ENCODE measurements at places on chromosomes 5 and 9.

DNA sequence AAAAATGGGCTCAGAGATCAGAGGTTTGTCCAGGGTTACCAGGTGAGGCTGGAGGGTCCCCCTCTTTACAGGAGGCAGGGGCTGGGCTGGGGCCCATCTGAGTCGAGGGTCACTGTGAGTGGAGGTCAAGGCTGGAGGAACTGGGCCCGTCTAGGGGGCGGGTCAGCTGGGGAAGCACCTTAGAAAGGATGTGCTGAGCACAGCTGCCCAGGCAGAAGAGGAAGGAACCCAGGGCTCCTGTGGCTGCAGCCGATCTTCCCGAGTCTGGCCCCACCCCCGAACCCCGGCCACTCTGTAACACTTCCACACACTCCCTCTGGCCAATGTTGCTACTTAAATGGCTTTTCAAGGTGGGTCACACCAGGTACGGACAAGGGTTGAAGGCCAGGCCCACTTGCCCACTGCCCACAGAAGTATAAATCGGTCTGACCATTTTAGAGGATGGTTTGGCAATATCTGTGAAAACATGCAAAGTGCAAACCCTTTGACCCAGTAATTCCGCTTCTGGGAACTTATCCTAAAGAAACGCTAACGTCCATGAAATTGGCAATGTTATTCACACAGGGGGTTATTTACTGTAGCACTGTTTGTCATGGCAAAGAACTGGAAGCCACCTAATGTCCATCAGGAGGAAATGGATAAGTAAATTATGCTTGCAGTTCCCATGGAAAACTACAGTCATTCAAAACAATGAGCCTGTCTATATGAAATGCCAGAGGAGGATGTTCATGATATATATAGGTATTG lies 30.5 kb upstream of the EEIG1 start:
- no peak for DNase-seq

GRCh38 chr5:122653087-122654017 lies 121.5 kb upstream of the SNX2 start:
- DNase-seq: peak; percentile 15

DNA sequence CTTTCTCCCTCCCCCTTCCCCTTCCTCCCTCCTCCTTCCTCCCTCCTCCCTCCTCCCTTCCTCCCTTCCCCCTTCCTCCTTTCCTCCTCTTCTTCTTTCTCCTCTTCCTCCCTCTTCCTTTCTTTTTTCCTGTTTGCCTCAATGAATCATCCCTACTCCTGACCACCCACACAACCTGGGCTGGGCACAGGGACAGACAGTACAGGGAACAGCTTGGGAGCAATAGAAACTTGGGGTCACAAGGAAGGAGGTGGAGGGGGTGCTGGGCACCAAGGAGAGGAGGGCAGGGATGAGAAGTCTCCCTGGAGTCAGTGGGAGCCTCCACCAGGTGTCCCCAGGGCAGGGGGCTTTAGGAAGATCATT lies 5.0 kb downstream of the TTC16 start:
- DNase-seq: no peak

DNA sequence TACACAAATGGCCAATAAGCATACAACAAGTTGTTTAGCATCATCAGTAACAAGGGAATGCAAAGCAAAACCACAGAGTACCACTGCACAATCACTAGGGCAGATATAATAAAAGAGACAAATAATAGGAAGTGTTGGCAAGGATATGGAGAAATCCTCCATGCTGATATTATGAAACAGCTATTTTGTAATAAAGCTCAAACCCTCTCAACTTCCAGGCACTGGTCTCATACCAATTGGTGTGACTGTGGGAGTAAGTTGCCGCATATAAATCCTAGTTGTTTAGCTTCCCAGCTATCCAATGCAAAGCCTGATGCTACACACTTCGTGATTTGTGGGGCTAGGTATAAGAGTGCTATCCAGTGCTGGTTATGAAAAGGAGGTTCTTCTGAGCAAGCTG lies 88.6 kb downstream of the SMIM23 start:
- peak; percentile 99 for DNase-seq

DNA sequence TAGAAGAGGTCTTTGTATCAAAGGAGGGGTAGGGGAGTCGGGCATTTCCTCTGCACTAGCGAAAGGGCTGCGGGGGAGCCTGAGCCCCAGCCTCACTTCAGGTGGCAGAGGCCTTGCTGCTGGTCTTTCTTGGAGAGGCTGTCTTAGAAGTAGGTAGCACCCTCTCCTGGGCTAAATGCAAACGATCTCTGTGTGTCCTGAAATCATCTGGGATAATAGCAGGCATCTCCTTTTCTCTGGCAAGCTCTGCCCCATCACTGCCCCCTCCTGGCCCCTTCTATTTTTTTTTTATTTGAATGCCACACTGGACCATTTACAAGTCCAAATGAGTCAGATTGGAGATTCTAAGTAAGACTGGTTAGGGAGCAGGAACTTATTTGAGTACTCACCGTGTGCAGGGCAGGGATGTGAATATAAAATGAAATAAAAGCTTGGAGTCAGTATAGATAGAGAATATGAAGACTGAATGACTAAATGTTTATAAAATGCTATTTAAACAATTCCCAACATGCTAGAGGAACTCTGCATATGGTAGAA lies 137.1 kb downstream of the FGF1 start:
- DNase-seq: peak; percentile 96

DNA sequence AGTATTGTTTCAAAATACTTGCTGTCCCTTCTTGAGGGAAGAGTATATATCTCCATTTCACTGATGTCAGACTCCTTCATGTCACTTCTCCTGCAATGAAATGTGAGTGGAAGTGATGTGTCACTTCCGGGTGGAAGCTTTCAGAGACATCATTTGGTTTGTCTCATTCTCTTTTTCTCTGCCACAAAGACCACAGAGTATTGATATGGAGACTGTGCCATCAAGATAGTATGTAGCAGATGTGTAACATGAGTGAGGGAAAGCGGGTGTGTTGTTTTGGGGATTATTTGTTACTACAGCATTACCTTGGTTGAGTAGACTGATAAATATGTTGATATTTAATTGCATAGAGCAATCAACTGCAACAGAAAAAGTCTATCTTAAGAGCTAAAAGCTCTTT lies 169.8 kb downstream of the FBXL7 start:
- DNase-seq: no peak

DNA sequence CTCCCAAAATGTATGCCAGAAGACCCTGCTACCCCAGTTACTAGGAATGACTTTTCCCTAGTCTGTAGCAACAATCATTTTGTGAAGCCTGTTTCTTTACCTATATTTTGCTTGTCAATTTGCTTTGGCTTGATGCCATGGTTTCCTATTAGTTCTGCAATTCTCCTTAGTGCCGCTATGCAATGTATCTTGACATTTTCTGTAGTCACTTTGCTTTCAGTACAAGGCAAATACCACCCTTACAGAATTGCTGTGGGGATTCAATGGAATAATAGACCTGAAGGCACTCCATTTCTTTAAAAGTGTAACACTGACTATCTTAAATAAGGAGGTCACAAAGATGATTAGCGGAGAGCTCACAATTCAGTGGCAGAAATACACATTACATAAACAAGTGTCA lies 291.1 kb downstream of the NR2F1-AS1 start:
- DNase-seq: no peak

GRCh38 chr5:148788636-148789035 lies 37.8 kb upstream of the ADRB2 start:
- no peak for DNase-seq

- DNase-seq: no peak
Observed at GRCh38 chr9:84838879-84839278, 169.3 kb downstream of the NTRK2 start.

DNA sequence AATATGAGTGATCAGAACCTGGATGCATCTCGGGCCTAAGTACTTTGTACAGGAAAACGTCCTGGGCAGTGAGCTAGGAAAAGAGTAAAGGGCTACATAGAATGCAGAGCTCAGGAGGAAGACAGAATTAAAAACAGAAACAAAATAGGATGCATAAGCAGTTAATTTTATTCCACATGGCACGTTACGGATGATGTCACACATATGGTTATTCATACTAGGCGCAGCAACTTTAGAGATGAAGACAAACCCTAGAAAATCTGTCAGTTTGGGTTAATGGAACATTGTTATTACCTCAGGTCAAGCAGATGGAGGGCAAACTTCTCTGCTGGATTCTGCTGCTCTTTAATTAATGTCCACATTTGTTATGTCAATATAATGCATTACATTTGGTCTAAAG lies 445.4 kb downstream of the ANXA1 start:
- DNase-seq: no peak

DNA sequence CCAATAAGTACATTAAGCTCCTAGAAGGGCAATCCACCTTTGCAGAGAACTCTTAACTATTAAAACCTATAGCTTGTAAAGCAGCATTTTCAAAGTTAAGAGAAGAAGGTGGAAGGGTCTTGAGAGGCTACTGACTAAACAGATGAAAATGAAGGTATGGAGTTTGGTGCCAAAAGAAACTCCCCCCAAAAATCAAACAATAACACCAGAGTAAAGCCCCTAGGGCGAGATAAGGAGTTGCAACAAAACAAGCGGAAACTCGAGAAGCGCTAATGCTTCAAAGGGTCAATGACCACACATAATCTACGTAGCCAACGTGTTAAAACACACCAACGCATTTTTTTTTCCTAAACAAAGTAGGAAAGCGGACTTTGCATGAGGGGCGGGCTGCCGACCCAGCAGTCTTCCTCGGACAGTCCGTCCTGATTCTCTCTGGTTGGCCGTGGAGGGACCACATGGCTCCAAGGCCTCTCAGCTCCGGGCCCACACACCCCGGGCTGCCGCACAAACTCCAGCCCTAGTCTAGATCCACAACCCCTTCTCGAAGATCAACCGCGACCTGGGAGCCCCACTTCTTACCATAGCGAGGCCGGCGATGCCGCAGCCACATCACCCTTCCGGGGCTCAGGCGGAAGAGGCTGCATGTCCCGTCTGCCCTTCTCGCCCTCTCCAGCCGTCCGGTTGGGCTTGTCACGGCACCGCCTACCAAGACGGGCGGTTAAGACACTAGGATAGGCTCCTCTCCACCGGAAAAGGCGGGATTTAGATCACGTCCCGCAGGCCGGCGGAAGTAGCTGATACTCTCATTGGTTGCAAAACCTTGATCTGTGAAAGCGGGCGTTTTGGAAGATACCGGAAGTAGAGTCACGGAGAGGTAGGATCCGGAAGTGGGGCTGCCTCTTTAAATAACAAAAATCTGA lies at the start of the genes TMEM167A and XRCC4:
Gene TMEM167A, minus strand, starts transcription at position 653 of the 920 bp plus-strand sequence. Its CDS starts 71 bp downstream, at position 582.
Gene XRCC4, plus strand, starts transcription at position 806 of the 920 bp plus-strand sequence. CDS start 27,373 bp downstream, outside the sequence.
- DNase-seq: peak; percentile 99

DNA sequence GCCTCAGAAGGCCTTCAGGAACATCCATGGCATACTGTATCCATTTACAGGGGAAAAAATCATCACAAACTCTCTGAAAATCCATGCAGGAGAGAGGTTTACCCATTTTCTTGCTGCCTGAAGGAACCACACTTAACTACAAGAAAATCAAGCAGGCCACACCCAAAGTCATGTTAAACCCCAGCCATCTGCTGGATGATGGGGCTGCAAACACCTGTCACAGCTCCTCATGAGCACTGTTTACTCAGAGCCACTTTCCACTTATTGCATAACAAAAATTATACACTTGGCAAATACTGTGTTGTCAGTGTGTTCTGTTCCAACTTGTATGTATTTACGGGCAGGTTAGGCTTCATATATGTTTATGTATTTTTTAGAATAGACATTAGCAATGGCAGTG lies 35.8 kb downstream of the PPIC start:
- DNase-seq: no peak

GRCh38 chr9:5832538-5833529 lies at the start of gene ERMP1:
ERMP1 (minus strand) TSS chr9:5833117; CDS start chr9:5833027, 90 bp downstream.
- DNase-seq: peak; percentile 75

- DNase-seq: peak; percentile 18
Observed at GRCh38 chr9:18791074-18791473, 241.9 kb downstream of the SAXO1 start.
